ENCODE measurements at places on chromosomes 3 and 15. TPM values are rescaled to one million over a fixed set of nuclear protein-coding genes. Genes with fewer than 3 reads are reported as not detected.
A peak's percentile ranks its signal among the peaks of the same experiment; 100 is the strongest.

GRCh38 chr3:189232790-189233189, 61.0 kb downstream of the TPRG1 start:
- no peak for DNase-seq

The PRR20G gene
- total RNA-seq: not detected

DNA sequence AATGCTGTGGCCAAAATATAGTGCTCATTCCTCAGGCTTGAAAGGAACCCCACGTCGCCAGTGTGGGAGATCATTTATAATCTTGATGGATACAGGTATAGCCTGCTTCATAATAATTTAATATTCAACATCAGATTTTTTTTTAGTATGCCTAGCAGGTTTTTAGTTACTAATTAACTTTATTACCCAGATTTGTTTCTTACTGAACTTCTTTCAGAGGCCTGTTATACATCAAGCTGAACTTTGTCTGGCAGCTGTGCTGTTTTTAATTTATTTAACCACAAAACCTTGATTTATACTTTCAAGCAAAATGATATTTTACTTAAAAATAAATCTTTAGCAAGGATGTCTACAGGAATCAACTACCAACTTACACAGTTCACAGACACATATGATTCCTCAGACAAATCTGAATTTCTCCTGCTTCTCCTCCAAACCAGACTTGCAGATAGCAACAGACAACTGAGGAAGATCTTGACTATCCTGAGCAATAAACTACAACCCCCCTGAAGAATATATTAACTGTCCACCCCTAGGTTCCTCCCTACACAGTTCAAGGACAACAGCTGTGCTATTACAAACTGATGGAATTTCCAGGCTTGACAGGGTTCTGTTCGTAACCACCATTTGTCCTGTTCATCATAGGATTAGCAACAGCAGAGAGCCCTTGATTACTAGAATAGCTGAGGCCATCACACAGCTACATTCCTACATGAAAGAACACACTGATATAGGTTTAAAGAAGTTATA, 610 bp downstream of the MAP4 start:
- DNase-seq: no peak

DNA sequence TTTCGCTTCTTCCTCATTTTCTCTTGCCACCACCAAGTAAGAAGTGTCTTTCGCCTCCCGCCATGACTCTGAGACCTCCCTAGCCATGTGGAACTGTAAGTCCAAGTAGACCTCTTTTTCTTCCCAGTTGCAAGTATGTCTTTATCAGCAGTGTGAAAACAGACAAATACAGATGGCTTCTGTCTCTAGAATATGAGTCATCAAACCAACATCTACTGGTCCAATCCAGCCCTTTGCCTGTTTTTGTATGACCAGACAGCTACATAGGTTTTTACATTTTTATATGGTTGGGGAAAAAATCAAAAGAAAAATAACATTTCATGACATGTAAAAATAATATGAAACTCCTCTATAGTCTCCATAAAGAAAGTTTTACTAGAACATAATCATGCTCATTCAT, 118.7 kb upstream of the PTPRG start:
- no peak for DNase-seq

The SOX14 gene
- total RNA-seq: not detected

- no peak for DNase-seq
These were observed 15.6 kb downstream of the VPS8 start for GRCh38 chr3:184827572-184827971.

DNA sequence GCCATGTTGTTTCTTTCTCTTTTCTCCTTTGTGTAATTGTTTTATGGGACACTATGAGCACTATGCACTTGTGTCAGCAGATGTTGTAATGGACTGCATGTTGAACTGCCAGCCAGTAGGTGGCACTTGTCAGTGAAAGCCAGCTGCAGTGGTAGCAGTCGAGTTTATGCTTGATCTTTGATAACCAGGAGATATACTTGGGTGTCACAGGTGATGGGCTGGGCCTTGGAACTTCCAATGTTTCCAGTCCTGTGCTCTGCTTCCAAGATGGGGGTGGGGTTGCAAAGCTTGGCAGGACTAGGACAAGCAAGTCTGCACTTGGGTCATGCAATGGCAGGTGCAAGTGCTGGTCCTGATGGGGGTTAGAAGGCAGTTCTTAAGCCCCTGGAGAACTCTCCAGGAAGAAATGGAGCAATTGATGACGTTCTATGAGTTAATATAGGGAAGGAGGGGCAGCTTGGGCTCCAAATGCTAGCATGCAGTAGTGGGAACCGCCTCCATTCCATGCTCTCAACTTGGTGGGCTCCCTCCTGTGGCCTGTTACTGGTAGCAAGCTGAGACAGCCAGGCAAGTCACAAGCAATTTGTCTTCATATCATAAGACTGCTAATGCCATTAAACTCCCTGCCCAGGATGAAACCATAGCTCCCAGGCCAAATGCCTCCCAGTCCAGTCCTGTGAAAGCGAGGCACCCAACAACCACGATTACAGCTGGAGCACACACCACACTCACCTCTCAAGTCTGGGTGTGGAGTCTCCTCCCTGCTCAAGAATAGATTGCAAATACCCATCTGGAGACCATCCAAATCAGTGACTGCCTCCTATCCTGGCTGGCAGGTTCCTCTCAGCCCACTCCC, 287.2 kb downstream of the CGGBP1 start:
- DNase-seq: no peak

The CLDN16 gene
- total RNA-seq: 1.7 TPM

GRCh38 chr3:59386165-59386564, 336.3 kb upstream of the CFAP20DC start:
- DNase-seq: no peak

DNA sequence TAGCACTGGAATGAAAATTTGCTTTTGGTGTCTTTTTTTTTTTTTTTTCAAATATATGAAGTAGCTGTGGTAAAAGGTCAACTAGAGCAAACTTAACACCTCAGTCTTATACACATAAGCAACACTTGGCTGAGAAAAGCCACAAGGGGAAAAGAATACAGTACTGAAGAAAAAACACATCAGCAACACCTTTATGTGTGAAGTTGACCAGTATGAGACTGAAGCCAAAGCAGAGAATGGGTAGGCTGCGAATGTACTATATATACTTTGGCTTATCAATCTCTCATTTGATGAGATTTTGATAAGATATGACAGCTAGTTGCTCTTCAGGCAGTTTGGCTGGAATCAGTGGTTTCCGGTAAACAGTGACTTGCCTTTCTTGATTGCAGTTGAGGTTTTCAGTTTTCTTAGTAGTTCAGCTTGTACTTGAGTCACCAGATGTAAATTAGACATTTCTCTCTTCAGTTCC, 22.0 kb upstream of the ZCWPW2 start:
- no peak for DNase-seq

GRCh38 chr3:64520334-64520733, 167.5 kb downstream of the ADAMTS9 start:
- no peak for DNase-seq

GRCh38 chr15:58967479-58967878, 20.0 kb upstream of the RNF111 start:
- DNase-seq: no peak

The MELTF gene
- total RNA-seq: 25.8 TPM

GRCh38 chr3:32062950-32063582, 43.4 kb upstream of the GPD1L start:
- DNase-seq: no peak

- no peak for DNase-seq
These were observed 289.1 kb upstream of the DNAJC19 start for GRCh38 chr3:181278468-181279238.

The INAFM2 gene
- total RNA-seq: 3.3 TPM

The PAQR9 gene
- not detected for total RNA-seq

- DNase-seq: no peak
These were observed 258.4 kb upstream of the AGTR1 start for GRCh38 chr3:148439254-148439822.

DNA sequence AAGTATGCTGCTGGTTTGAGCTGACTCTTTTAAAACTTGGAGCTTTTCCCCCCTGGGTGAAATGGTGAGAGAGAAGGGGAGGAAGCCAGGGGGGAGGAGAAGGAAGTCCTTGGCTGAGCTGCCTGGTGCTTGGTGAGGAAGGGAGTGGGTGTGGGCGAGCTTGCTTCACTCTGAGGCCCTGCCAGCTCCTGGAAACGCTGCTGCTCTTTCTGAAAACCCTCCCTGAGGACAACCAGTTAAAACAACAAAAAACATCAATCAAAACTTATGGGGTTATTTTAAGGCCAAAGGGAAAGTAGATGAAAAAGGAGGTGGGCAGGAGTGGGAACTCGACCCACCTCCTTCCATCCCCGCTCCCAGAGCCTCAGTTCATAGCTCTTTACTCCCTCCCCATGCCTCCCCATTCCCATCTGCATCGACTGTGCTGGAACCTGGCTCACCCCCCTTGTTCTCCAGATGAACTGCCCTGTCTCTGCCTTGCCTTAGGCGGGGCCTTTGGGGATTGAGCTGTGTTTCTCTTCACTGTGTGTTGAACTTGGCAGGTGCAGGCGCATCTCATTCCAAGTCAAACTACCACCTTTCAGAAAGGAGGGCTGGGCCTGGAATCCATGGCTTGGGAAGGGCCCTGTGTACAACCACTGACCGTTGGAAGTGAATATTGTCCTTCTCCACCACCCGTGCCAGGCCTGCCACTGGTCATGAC, 166.1 kb downstream of the ZNF621 start:
- peak; percentile 91 for DNase-seq

GRCh38 chr3:12396471-12396870, 87.8 kb upstream of the TSEN2 start:
- DNase-seq: no peak

GRCh38 chr3:12436514-12437220, 47.6 kb upstream of the TSEN2 start:
- no peak for DNase-seq

GRCh38 chr15:33932734-33933133, 35.6 kb upstream of the CHRM5 start:
- no peak for DNase-seq

DNA sequence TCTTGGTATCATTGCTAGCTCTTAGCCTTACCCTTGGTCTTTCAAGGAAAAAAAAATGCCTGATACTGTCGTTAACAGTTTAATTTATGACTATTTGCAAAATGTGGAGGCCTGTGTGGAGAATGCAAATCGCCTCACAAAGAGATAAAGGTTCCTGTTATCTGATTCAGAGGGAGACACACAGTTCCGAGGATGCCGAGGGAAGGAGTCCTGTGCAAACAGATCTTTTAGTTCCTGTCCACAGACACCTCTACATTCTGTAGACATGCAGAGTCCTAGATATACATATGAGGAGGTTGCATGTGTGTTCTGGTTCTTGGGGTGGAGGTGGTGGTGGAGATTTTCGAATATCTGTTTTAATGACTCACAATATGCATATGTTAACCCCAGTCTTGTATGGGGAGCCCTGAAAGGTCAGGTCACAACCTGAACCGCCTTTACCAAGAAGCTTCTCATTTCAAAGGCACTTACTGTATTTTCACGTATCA, 5.7 kb downstream of the NR2F2 start:
- DNase-seq: no peak

GRCh38 chr3:129016720-129017483, 15.8 kb downstream of the EFCC1 start:
- DNase-seq: no peak

DNA sequence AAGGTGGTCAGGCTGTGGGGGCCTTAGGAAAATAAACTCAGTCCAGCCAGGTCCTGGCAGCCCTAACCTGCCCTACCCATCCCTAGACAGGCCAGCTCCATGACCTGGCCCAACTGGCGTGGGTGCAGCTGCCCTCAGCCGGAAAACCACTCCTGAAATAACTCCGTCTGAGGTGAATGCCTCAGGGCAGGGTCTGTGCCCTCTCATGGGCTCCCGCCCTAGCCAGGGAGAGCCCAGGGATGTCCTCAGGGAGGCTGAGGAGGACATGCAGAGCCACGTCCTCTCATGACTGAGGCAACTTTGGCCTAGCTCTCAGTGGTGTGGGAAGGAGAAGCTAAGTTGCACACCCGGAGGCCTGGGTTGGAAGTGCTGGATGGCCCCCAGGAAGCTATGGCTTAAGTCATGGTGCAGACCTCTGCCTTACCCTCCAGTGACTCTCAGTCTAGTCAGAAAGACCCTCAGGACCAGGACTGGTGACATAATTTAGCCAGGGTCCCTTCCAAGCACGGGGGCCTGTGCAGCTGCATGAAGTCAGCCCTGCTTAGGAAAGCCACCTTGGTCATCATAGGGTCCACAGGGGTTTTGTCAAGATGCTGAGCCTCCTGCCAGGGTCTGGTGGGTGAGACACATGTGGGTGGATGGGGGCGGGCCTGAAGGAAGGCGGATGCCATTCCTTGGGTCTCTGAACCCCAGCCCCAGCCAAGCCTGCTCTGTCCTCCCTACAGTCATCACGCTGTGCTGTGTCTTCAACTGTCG, 7.4 kb downstream of the TMIE start:
- peak; percentile 57 for DNase-seq

The PRKAR2A gene
- total RNA-seq: 24.9 TPM

GRCh38 chr3:10983219-10983916, 9.2 kb upstream of the SLC6A1 start:
- DNase-seq: no peak

The GADL1 gene
- not detected for total RNA-seq

DNA sequence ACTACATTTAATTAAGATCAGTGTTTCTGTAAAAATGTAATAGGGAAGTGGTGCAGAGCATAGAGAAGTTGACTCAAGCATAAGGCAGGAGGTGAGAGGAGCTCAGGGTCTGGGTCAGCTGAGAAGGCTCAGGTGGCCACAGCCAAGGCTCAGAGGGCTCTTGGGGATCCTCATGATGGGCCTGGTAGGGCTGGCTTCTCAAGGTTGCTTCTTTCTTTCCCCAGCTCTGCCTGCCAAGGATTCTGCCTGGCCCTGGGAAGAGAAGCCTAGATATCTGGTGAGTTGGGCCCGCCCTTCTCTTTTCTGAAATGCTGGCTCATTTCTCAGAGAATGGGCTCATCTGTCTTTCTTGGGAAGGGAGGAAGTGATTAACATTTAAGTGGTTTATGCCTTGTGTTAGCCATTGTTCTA, 6.5 kb downstream of the ZNF589 start:
- DNase-seq: no peak

The MUC4 gene
- not detected for total RNA-seq

DNA sequence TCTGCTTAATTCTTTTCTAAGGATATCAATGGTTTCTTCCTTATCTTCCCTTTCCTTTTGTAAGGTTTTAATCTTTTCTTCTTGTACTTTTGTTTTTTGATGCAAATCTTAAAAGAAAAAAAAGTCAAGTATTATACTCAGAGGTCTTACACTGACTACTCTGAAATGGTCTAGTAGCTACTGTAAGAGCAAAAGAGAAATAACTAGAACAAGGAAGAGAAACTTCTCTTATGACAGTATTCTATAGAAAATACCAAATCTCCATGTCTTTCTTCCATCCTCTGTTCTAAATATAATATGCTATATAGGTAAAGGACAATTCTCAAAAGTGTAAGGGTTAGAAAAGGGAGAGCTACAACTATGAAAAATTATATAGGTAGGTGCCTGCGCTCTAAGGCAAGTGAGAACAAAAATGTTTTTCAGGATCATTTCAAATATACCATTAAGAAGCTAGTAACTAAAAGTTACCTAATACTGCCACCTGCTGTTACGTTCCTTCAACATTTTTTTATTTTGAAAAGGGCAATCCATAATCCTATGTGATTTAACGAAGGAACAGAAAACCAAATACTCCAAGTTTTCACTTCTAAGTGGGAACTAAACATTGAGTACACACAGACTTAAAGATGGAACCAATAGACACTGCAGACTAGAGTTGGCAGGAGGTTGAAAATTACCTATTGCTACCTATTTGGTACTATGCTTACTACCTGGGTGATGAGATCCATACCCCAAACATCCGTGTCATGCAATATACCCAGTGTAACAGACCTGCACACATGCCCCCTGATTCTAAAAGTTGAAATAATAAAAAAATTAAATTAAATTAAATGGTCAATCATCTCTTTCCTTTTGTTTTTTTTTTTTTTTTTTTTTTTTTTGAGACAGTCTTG, 36.7 kb downstream of the CIP2A start:
- no peak for DNase-seq

Measured in suprapubic skin (tissue), 4 donors.